ENCODE measurements at places on chromosomes 2 and 18. TPM values are rescaled to one million over a fixed set of nuclear protein-coding genes. Genes with fewer than 3 reads are reported as not detected.

The ODC1 gene
- 91.2 TPM for total RNA-seq

The IL36A gene
- not detected for total RNA-seq

The UBE2E3 gene
- total RNA-seq, result 31.9 TPM

The UBE2F gene
- total RNA-seq, result 46.4 TPM

The ANKRD62 gene
- not detected for total RNA-seq

The PCGF1 gene
- 19.9 TPM for total RNA-seq

The SLC30A3 gene
- under 0.01 TPM for total RNA-seq

The OSR1 gene
- total RNA-seq, result 36.5 TPM

The CROCC2 gene
- 0.14 TPM for total RNA-seq
